ENCODE measurements at places on chromosomes 3 and 15.

- no peak for DNase-seq
Observed at GRCh38 chr3:123762805-123763204, 121.3 kb downstream of the MYLK start.

DNA sequence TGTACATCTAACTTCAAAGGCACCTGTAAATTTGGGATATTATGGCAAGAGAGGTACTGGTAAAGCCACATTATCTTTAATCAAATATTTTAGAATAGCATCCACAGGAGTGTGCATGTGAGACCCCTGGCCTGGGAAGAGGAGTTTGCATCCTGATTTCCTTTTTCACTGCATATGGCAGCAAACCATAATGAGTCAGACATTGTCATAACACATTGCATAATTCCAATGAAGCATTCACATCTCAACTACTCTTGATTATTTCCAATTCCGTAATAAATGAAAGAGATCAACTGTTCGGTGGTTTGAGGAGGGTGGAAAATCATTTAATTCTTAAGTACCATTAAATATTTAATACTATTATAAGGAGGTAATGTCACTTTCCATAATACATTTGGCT, 215.0 kb downstream of the MECOM start:
- no peak for DNase-seq

GRCh38 chr3:133570937-133571320, 2.6 kb upstream of the CDV3 start:
- DNase-seq, result no peak

DNA sequence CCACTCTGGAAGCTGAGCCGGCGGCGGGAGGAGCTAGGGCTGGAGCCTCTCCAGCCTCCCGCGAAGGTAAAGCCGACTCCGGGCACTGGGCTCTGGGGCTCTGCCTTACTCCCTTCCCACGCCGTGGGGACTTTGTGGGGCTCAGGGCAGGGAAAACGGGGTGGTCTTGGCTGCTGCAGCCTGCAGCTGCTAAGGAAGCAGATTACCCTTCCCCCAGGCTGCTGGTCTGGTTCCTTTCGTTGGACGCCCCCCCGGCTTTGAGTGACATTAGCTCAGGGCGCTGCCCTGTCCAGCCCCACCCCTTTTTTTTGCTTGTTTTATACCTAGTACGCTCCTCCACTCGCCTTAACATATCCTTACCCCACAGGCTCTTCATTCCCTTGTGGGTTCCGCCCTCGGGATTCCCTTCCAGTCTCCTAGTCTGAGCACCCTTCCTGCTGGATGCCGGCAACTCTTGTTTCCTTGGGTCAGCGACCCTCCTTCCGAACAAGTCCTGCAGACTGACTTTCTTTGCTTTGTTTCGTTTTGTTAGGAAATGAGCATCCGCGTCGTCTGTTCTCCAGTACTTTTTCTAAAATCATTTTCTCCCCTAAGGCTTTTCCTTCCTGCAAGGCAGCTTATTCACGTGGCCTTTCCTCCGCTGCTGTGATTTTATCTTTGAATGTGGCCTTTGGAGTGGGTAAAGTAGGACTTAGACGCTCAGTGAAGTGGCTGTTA, 551 bp downstream of the DNAJC13 start:
- peak; percentile 49 for DNase-seq

DNA sequence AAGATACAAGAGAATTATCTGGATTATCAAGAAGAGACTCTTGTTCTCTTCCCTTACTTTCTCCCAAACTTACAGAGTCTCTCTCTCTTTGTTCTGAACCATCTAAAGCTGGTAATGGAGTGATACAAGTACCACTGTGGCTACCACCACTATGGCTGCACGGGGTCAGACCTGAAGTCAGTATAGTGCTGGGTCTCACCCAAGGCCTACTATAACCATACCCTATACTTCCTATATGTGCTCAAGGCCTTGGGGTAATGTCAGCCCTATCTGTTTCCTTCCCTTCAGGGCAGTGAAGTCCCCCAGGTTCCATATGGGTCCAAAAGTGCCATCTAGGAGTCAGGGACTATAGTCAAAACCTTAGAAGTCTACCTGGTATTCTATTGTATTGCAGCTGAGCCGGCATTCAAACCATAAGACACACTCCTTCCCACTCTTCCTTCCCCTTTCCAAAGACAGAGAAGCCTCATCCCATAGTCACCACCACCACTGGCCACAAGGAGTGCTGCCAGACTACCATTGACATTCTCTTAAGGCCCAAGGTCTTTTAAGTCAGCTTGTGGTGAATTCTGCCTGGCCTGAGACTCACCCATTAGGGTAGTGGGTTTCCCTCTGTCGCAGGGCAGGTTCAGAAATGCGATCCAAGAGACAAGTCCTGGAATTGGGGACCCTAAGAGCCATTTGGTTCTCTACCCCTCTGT, 615.0 kb upstream of the NECTIN3 start:
- no peak for DNase-seq

DNA sequence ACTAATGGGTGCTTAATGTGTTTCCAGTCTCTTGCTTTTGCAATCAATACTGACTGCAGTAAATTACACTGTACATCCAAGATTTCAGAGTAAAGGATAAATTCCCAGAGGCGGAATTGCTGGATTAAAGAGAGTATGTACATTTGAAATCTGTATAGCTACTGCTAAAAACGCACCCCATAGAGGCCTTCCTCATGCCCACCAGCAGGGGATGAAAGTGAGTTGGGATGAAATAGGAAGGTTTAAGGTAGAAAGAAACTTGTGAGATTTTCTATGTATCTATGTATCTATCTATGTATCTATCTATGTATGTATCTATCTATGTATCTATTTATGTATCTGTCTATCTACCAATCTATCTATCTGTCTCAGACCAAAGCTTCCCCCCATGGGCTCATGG, 28.4 kb downstream of the TMEM44 start:
- no peak for DNase-seq

GRCh38 chr3:113741620-113742019, 4.4 kb downstream of the NAA50 start:
- no peak for DNase-seq

- DNase-seq, result no peak
Observed at GRCh38 chr15:94286583-94286982, 55.2 kb downstream of the MCTP2 start.

DNA sequence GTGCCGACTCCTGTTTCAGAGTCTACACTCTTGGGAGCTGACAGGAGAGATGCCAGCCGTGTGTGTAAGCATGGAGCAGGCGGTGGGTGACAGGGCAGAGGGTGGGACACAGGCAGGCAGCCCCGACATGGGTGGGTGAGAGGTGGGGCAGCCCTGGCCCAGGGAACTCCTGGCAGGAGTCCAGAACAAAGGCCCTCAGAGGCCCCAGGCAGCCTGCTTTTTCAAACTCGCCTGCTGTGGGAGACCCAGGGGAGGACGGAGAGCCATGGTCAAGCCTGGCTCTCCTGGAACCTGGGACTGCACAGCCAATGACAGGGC, 29.3 kb upstream of the SLC41A3 start:
- DNase-seq, result no peak

DNA sequence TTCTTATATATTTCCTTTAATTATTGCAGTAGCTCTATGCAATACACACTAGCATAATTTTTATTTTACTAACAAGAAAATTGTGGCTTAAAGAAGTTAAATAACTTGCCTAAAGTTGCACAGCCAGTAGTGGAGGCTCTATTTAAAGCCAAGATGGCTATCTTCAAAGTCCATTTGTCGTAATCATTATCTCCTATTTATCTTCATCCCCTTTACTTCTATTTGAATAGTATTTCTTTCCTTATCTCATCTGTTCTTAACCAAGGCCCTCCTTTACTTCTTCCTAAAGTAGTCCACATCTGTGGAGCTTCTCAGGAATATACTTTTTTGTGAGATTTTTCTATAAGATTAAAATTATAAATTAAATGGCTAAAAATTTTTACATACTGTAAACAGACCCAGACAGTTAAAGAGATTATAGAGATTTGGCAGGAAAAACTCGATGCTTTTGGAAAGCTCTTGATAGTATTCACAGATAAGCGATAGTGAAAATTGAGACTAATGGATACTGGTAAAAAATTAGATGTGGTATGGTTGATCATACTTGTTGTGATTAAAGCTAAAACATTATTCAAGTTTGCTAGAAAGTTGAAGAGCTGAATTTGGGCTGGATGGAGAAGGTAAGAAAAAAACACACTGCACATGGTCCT, 129.2 kb downstream of the ZNF609 start:
- DNase-seq, result no peak

DNA sequence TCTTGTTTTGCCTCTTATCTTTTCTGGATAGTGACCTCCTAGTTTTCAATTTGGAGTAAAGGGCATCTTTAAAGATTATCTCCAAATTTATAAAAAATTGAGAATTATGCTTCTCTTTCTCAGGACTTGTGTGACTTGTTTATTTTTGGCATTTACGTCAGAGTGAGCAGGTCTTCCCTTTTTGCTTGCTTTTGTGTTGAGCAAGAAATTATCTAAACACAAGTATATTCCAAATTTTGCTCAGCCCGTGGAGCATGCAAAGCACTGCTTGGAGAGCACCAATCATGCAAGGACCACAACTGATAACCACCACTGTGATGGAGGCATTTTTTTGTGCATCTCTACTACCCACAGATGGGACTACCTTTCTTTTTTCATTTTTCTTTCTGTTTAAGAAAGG, 7.1 kb downstream of the SLC25A26 start:
- no peak for DNase-seq

DNA sequence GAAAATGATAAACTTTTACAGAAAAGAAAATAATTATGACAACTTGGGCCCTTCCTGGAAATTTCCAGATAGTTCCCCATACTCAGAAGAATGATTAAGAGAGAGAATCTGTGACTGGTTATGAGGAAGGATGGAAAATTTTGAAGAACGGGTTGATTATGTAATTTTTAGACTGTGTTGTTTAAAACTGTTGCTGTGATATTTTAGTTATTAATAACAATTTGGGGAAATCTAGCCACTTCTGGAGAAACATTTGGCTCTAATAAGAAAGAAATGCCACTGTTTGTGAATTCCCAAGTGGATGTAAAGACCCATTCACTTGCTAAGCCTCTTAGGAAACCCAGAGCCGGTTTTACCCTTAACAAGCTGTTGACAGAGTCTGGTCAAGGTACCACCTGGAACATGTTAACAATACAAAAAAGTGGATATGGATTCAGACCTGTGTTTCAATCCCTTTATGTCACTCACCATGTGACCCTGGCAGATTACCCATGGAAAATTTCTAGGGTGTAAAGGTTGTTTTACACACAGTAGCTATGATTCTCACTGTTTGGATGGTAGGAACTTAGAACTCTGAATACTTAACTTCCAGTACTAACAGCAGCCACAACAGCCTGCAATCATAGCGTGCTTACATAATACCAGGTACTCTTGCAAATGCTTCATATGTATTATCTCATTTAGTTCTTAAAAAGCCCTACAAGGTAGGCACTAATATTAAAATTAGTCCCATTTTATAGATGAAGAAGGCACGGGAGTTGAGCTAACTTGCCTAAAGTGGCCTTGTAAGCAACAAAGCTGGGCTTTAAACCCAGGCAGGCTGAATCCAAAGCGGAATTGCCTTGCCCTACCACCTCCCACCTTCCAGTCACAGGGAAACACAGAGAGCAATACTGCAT, 32.0 kb downstream of the ZBTB38 start:
- no peak for DNase-seq

DNA sequence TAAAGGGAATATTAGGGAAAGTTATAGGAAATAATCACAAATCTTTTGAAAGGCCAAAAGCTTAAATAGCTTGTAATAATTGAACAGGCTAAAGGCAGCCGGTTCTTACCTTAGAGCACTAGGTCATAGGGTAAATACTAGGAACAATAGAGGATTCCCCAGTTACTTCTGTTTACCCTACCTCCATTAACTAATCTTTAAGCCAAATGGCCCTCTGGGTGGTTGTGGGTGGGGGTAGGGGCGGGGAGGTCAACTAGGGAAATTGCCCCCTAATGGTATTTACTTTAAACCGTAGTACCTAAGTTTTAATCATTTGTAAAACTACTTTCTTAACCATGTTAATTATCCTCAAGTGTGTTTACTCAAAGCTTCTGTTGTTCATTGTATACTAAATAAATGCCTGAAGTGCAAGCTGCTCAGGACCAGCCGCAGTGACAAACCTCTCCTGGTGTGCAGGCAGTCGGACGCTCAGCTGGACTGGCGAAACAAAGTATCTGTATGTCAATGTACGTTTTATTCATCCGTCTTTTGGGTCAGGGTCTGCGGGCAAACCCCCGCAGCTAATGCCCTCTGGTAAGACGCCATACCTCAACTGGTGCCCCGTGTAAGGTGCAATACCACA, 18.9 kb downstream of the MAGEL2 start:
- no peak for DNase-seq
